ENCODE measurements at places on chromosomes 5 and 9.

- no peak for DNase-seq
These were observed 29.8 kb upstream of the TMEM161B start for GRCh38 chr5:88298425-88298824.

GRCh38 chr9:37998881-37999587 is 70.0 kb downstream of the SHB start:
- no peak for DNase-seq

GRCh38 chr5:169534311-169534880 is 49.2 kb upstream of the SPDL1 start:
- DNase-seq: no peak

- no peak for DNase-seq
These were observed 7.1 kb upstream of the GNAQ start for GRCh38 chr9:78038620-78039300.

DNA sequence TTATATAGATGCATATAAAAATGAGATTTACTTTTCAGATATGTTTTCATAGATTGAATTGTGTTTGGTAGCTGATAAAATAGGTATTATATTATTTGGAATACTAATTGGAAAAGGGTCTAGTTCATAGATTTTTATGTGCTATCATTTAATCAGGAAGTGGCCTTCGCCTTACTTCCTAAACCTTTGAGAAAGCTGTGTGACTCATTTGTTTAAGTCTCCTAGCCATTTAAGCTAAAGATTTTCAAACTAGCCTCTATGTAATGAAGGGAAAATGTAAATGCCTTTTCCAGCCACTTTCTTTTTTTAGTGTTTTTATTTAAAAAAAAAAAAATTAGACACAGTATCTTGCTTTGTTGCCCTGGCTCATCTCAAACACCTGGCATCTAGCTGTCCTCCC is 97.5 kb downstream of the DMXL1 start:
- no peak for DNase-seq

GRCh38 chr9:77510666-77511065 is 137.5 kb downstream of the GNA14 start:
- no peak for DNase-seq

DNA sequence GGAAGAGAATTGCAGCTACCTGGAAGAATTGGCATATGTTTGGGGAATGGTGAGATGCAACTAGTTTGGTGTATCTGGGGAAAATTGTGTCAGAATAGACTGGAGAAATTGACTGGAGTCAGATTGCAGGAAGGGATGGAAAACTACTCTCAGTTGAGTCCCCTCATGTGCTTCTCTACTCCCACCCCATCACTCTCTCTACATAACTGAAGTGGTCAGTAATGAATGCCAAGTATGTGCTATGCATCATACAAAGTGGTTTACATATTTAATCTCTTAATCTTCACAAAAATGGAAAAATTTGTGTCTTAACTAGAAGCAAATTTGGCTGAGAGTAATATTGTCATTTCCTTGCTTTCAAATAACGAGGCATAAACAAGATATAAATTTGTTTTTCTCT is 146.4 kb upstream of the TNC start:
- no peak for DNase-seq

- DNase-seq: no peak
These were observed 112.0 kb downstream of the ADAMTSL1 start for GRCh38 chr9:18585996-18586395.

- no peak for DNase-seq
These were observed 1.1 kb downstream of the HEXB start for GRCh38 chr5:74685979-74686631.

GRCh38 chr5:42923710-42924109 is 112.0 kb upstream of the SELENOP start:
- DNase-seq: no peak

DNA sequence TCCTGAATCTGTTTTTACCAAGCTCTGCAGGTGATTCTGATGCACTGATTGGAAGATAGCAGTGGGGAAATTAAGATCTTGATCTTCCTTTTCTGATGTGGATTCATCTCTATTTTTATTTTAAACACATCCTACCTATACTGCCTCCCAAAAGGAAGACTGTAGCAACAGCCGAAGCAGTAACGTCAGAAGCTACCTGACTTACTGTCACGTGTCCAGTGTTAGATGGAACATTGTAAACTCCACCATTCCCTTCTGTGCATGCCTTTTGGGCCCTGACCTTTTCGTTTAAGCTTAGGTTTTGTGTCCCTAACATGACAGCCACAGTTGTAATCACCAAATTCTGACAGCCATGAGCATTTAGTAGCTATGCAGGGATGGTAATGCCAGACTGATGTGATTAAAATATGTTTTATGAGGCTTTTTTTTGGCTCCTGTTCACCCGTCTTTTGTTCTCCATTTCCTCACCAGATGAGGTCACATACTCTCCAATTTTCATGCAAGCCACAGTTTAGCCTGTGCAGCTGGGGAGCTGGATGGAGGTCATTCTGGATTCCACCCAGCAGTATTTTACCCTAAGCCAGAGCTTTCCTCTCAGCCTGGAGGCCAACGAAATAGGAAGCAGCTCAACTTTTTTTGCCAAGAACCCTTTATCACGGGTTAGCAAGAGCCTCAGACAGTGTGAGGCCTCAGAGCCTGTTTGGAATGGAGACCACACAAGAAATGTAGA is 15.6 kb upstream of the FOXD1 start:
- no peak for DNase-seq

GRCh38 chr5:132484391-132484725 is 6.2 kb downstream of the IRF1 start:
- DNase-seq: no peak

DNA sequence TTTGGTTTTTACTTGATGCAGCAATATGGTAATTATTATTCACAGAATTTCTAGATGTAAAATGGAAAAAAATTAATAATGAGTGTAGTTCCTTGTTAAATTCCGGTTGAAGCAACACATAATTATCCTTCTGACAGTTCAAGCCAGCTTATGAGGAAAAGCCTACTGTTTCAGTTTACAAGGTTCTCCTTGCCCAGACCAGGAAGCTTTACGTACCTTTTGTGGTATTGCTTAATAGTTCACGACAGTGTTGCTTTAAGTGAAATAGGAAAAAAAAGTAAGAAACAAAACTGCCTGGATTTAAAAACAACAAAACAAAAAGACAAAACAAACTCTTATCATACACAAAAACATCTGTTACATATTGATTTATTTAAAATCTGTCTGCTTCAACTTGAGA is 547.3 kb upstream of the C9orf72 start:
- DNase-seq: no peak

DNA sequence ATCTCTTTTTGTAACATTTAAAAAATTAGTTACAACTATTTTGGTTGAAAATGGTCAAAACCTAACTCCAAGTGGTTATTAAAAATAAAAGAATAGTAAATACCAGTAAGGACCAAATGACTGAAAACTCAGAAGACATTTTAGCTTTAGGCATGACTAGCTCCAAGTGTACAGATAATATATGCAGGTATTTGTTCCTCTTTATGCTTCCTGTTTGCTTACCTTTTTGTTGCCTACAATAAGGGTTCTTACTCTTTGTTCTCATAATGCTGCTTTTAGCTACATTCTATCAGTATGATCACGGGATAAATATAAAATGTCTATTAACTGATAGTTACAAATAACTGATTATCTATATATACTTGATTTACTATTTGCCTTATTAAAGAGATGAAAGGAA is 259.6 kb downstream of the CDH12 start:
- no peak for DNase-seq
